ENCODE measurements at places on chromosomes 5 and 9. TPM values are rescaled to one million over a fixed set of nuclear protein-coding genes. Genes with fewer than 3 reads are reported as not detected.

Gene C5orf22
- total RNA-seq, result 29.3 TPM

Gene TCF7
- not detected for total RNA-seq

Gene EPB41L4B
- 3.7 TPM for total RNA-seq

Gene SAXO1
- not detected for total RNA-seq

Gene C9orf153
- total RNA-seq, result 0.62 TPM

Gene MPDZ
- total RNA-seq, result 40.4 TPM

Gene CD74
- 4.1 TPM for total RNA-seq

Gene C9orf50
- total RNA-seq, result not detected

Gene MAN1B1
- 38.5 TPM for total RNA-seq

Gene OR5C1
- total RNA-seq, result not detected

DNA sequence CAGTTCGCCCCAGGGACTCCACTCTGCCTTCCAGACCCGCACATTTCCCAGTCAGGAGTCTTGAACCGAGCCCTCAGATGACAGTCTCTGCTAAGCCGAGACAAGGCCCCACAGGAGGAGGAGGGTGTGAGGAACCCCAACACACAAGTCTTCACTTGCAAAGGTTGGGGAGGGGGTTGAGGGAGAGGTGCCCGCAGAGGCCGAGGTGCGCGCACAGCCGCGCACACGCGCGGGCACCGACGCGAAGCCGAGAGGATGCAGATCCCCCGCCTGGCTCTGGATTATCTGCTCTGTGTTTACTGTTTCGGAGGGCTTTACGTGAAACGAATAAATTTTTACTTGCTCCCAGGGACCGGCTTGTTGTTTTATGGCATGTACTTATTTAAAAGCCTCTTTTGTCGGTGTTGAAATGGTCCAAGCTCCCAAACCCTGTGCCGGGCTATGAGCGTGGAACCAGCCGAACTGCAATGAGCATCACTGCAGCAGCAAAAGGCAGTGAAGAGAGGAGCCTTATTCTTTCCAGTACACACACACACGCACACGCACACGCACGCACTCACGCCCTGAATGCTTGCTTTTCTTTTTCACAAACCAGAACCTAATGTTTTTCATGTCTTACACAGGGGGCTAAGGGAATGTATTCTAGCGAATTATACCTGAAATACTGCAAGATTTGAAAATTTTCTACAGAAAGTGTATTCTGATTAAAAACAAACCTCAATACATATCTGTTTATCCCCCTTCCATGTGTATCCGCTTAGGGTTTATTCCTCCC is 297.7 kb downstream of the PARP8 start:
- no peak for DNase-seq

GRCh38 chr5:67233075-67233474 is 36.5 kb upstream of the CD180 start:
- no peak for DNase-seq

DNA sequence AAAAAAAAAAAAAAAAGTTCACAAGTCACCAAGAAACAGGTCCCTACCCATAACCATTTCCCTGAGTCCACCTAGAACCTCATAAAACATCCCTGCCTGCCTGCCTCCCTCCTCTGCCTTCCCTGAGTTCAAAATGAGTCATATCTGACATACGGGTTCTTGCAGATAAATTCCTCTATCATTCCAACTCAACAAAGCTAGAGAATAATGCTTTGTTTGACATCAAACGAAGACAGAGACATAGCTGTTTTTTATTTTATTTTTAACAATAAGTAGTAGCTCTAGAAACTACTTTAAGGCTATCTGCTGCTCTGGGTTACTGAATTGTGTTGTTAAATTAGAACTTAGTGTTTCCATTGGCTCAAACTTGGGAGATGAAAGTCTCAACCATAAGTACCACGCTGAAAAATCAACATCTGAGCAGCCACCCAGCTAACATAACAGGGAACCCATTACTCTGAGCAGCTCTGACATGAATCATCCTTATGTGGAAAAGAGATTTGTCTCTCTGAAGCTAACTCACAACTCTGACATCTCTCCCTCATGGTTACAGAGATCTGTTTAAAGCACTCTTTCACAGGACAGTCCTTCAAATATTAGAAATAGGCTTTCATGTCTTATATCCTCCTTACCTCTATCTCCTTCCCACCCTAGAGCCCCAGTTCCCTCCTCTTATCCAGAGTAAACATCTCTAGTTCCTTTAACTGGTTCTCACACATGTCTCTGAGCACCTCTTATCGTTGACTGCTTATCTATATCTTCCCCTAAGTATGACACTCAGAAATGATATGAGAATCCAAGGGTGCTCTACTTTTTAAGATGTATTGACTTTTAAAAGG is 12.1 kb downstream of the TMEM245 start:
- no peak for DNase-seq

DNA sequence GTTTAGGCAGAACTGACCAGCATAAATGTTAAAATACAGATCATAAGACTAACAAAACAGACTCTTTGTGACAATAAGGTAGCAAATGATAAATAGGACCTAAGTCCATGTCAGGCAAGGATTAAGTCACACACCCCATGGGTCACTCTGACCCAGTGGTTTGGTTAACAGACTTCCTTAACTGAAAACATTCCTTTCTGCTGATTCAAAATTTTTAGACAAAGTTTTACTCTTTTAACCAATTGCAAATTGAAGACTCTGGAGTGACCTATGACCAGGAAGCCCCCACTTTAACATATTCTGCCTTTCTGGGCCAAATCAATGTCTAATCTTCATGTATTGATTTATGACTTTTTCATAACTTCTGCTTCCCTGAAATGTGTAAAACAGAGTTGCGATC is 4.9 kb upstream of the NXNL2 start:
- DNase-seq, result no peak

GRCh38 chr5:147857302-147858129 is 21.0 kb upstream of the SCGB3A2 start:
- DNase-seq, result peak; percentile 40

- DNase-seq, result no peak
These were observed 290.6 kb upstream of the ZNF608 start for GRCh38 chr5:125037020-125037419.

DNA sequence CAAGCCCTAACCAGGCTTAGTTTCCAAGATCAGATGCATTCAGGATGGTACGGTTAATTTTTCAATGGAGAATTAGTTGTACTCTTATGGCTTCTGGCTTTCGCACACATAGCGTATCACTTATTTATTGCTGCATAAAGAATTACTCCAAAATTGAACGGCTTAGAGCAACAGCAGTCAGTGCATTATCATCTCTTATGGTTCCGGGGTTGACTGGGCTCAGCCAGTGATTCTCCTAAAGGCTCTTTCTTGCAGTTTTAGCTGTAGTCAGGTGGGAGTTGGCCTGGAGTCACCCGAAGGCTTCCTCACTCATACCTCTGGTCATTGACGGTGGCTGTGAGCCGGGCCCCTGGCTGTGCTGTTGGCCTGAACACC is 595 bp upstream of the GRHPR start:
- no peak for DNase-seq

DNA sequence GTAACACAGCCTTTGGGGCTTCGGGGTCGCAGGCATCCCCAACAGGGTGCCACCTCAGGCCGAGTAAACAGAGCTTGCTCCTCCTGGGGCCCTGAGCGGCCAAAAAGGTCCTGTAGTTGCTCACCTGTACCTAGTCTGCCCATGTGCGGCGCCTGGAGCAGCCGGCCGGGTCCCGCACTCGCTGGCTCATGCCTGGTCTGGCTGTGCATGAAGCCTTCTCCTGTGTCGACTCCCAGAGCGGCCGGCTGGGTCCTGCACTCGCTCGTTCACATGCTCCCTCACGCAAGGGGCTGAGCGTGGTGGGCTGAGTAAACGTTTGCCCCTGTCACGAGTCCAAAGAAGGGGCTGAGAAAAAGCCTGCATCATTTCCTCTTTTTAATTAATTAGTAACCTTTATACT is 162.4 kb upstream of the TUT7 start:
- DNase-seq, result no peak

DNA sequence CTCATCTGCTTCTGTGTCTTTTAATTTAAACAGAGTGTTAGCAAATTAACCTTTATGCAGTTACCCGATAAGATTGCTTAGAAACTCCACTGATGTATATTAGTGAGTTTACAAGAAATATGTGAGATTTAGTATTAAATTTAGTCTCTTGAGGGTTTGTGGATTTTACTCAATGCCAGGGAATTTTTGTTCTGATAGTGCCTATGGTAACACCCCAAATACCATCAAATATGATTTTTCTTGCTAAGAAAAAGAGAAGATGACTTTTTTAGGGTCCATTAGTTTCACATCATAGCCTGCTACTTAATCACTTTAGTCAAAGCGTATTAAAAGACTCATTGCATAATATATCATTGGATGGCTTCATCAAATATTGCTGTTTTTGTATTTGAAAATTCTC is 224.9 kb downstream of the PCSK5 start:
- no peak for DNase-seq

GRCh38 chr5:61732796-61733195 is 400.7 kb downstream of the ZSWIM6 start:
- peak; percentile 6 for DNase-seq

DNA sequence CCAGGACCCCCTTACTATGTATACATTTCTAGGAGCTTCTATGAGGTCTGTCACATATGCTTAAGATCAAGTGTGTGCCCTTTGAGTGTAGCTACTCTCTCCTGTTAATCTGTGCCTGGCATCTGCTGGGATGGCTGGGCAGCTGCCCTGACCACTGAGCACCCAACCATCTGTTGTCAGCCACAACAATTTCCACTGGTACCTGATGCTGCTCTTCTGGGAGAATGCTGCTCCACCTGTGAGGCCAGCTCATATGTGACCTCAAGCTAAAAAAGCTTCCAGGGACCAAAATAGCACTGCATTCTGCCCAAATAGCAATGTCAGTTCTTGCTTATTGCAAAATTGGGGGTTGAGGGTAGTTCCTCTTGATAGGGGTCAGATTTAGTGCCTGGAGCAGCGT is 595.6 kb downstream of the RAB3C start:
- no peak for DNase-seq

DNA sequence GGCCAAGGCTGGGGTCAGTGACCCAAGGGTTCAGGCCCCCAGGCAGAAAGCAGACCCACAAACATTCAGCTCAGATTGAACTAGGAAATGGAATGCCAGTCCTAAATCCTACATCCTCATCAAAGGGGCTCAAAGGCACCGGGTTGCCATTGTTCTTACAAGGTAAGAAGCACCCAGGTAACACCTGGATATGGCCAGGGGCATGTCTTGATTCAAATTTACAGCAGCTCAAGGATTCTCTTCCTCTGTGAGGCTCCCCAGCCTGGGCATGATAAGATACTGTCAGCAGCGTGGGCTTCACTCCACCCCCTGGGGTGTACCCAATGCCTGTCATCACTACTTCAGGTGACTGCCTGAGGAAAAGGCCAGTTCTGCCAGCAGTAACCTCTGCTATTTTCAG is 92.1 kb upstream of the FSTL4 start:
- DNase-seq, result no peak
